SHP77 (cell line): ENCODE measurements at places on chromosomes 12 and 14.

DNA sequence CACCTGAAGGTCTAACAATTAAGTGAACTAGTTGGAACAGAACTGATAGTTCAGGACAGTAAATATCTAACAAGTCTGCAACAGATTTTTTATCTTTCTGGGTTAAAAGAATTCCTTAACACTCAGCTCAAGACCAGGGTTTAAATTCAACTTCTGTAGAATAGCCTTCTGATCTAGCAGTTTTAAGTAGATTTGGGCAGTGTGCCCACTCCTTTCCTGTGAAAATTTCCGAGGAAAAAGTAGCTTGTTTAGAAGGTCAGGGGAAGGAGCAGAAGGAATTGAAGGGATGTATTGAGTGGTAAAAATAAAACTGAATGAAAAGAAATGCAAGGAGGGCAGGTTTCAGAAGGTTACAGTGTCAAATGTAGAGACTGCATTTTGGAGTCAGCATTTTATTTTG is 45.8 kb downstream of the ATL1 start:
- no peak for DNase-seq

DNA sequence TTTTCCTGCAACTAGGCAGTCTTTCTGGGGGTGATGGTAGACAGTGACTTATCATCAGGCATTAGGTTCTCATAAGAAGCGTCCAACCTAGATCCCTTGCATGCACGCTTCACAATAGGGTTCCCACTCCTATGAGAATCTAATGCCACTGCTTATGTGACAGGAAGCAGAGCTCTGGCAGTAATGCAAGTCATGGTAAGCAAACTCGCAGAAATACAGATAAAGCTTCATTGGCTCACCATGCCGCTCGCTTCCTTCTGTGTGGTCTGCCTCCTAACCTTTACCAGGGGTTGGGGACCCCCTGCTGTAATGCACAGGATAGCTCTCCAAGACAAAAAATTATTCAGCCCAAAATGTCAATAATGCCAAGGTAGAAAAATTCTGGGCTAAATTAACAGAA is 864.2 kb downstream of the TRHDE start:
- no peak for DNase-seq

DNA sequence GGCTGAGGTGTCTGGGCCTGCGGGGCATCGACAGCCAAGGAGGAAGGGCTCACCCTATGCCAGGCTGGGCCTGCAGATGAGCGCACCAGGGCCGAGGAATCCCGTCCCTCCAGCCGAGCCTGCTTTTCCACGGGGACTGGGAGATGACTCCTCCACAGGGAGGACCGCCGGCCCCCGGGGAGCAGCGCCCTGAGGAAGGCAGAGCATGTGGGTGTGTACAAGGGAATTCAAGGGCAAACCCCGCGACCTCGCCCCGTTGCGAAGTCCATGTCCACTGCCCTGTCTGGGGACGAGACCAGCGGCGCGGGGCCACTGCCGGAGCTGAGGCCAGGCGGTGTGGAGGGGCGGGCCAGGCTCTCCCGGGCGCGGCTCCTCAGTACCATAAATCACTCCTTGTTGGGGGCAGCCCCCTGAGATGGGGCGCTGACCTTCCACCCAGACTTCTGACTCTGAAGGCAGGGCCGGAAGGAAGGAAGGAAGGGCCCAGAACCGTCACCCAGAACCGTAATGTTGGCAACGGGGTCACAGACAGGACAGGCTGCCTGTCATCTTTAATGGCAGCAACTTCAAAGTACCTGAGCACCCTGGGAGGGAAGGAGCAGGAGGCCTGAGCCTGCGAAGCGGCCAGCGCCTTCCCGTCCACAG is 52.5 kb downstream of the RNF34 start:
- no peak for DNase-seq

- DNase-seq, result no peak
These were observed 550 bp upstream of the NUP107 start for GRCh38 chr12:68686262-68686594.

DNA sequence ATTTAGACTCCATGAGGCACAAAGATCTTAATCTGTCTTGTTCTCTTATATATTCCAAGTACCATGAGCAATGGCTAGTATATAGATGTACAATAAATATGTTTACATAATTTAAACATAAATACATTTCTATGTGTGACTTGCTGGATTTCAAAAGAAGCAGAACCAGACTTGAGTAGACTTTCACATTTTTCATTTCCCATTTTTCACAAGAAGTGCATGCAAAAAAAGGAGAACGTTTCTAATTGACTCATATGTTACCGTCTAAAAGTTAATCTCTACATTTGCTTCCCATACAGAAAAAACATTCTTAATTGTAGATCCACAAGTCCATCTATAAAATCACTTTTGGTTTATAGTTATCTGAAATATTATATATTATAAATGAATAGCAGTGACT is 256.5 kb upstream of the USP15 start:
- no peak for DNase-seq

- DNase-seq, result no peak
These were observed 9.8 kb upstream of the SSTR1 start for GRCh38 chr14:38197784-38198335.

GRCh38 chr12:15772405-15773018 is 16.7 kb downstream of the EPS8 start:
- DNase-seq, result no peak
